Left cardiac atrium (tissue), 4 donors: ENCODE measurements at places on chromosomes 11 and 22. TPM values are rescaled to one million over a fixed set of nuclear protein-coding genes. Genes with fewer than 3 reads are reported as not detected.

DNA sequence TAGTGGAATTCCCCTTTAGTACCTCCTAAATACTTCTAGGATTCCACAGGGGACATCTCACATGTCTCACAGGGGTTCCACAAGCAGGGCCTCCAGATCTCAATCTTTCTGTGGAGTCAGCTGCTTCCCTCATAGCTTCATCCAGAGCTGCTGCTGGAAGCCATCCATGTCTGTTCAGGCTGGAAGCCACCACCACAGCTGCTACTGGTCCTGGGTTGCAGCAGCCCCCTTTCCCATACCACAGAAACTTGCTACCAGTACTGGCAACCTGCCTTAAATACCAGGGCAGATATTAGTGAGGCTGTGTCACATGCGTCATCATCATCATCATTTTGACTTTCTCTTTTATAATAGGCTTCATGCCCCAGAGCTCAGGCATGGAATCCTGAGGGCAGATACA lies 242.7 kb upstream of the NCAM1 start:
- DNase-seq = no peak

GRCh38 chr11:123454060-123454651 lies 24.1 kb downstream of the GRAMD1B start:
- no peak for DNase-seq

DNA sequence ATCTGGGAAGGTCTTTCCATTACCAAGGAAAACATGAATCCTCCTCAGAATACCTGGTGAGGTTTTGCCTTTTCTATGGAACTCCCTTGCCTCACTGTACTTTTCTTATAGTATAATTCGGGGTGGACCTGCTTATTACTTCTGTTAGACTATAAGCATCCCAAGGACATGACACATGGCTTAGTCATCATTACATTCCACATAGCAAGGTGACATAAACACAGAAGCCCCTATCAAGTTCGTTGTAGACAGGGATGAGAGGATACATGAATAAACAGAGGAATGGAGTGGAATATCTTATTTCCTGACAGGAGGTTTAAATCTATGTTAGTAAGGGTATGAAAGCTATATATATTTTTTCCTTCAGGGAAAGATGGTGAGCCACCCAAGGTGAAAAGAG lies 532.2 kb upstream of the CCDC90B start:
- no peak for DNase-seq

DNA sequence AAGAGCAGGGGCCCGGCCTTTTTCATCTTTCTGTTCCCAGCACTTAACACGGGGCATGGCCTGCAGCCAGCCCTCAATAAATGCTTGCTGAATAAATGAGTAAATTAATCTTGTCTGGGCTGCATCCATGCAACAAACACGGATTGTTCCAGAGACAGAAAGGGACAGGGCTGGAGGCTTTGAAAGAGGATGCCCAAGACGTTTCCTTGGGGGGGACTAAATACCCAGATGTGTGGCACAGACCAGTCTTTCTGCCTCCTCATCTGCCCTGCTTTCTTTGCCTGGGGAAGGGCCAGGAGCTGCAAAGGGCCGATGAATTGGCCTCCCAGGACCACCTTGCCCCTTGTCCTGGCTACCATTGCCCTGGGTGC lies 40.4 kb downstream of the SHISAL1 start:
- DNase-seq = no peak

DNA sequence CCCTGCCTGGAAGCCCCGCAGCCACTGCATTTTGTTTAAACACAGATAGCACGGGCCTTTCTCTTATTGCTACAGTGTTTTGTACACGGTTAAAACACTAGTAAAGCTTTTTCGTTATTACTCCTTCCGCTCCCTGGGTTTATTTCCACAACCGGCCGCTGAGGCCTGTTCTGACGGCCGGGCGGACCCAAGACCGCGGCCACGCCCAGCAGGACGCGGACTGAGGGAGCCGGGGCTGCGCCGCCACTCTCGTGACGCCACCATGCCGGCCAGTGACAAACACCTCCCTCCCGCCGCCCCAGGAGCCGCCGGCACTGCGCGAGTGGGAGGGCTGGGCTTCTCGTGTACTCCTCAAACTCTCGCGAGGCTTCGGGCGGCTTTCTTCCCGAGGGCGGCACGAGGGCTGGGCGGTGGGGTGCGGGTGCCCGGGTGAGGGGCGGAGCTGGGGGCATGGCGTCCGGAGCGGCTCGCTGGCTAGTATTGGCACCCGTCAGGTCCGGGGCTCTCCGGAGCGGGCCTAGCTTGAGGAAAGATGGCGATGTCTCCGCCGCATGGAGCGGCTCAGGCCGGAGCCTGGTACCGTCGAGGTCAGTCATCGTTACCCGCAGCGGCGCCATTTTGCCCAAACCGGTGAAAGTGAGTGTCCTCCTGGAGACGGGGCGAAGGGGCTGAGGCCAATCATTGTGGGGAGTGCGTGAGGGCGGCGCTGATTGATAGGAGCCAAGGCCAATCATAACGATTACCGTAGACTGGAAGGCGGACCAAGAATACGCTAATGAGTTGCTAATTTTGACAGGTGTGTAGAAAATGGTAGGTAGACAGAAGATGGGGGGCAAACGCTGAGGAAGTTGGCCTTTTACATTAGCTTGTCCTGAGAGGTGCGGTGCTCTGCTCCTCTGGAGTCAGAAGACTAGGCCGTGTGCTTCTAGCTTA lies at the start of gene SMDT1:
SMDT1 (plus strand) TSS at position 382 of the 933 bp plus-strand sequence; CDS start at position 451, 69 bp downstream.
- DNase-seq = peak; percentile 100

- DNase-seq = no peak
Measured at GRCh38 chr22:28068826-28069225, 149.8 kb upstream of the PITPNB start.

DNA sequence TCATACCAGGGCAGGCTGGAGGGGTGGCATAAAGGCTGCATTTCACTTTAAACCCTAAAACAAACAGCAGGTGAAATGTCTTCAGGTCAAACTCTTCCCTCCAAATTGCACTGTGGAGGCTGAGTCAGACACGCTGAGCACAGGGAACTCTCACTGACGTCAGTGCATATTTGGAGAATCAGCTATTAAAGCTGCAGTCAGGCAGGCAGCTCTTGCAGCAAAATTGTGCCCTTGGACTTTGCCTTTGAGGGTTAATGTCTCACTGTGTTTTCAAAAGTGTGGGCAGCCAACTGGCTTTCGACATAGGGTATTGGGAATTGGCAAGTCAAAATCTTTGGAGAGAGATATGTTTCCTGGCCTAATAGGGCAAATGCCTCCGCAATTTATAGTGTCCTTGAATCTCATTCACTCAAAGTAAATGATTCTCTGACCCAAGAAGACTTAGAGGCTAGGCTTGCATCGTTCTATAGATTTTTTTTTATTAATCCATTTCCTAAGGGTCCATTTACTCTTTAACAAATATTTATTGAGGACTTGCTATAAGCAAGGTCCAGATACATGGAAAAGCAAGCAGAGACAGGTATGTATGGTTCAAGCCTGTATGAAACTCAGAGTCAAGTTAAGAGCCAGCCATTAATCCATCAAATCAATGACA lies 27.7 kb upstream of the SMCO4 start:
- DNase-seq = peak; percentile 29

DNA sequence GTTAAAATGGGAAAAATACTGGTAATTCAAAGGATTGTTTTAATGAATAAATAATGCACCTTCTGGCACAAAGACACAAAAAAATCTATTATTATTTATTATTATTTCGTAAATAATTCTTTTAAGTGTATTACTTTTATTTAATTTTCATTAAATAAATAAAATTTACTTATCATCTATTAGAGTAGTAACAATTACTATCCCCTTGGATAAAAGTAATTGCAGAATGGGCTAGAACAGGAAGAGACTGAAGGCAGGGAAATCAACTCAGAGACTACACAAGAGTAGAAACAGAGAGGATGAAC lies 23.0 kb downstream of the OR8B12 start:
- DNase-seq = no peak

DNA sequence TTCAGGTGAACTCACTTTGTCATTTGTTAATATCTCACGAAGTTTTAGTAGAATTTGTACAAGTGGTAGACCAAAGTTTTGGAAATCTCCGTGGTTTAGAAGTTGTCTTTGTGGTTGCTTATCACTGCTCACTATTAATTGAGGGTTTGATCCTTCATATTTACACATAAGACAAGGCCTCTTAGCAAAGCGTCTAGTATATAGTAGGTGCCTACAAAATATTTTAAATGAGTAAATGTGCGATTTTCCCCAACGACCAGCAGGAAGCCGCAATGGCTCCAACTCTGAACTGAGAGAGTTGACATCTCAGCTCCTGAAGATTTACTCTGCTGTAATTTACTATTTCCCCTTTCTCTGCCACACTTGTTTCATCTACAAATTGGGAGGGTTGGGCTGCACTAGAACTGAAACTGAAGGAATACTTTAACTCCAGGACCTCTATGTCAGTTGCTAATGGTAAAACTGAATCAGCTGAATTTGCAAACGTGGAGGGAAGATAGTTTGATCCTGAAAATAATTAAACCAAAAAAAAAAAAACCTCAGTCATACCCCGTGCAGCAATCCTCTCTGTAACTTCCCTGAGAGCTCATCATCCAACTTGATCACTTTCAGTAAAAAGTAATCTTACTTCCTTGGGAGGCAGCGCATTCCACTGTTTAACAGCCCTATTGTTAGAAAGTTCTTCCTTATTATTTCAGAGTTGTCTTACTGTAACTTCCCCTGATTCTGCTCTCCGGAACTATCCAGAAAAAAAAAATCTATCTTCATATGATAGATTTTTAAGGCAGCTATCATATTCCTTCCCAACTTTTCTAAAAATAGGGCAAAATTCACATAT lies 1.3 kb upstream of the SBF2 start:
- DNase-seq = no peak

DNA sequence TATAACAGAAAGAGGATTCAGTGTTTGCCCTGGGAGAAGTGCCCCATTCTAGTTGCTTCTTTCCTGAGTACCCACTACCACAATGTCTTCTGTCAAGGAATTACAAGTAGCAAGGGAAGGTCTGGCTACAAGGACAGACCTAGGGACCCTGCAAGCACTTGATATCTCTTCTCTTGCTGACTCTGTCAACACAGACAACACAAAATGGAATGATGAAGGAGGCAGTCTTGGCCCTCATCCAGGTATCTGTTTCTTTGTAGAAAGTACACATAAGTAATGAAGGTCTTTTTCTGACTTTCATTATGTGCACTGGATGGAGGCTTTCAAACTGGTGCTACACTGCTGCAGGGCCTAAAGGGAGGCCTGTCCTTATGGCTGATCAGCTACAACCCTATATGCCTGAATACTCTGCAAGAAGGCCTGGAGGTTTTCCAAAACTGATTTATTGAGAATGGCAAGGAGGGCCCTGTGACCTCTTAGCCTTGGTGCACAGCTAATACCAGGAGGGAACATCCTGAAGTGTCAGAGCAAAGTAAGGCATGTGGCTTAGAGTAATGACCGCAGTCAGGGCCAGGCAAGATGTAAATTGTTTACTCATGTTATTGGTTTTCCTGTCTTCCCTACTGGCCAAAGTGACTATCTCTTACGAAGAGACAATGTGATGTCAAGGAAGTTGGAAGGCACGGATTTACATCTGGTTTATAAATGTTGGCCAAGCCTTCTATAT lies 31.2 kb downstream of the GAB2 start:
- no peak for DNase-seq

DNA sequence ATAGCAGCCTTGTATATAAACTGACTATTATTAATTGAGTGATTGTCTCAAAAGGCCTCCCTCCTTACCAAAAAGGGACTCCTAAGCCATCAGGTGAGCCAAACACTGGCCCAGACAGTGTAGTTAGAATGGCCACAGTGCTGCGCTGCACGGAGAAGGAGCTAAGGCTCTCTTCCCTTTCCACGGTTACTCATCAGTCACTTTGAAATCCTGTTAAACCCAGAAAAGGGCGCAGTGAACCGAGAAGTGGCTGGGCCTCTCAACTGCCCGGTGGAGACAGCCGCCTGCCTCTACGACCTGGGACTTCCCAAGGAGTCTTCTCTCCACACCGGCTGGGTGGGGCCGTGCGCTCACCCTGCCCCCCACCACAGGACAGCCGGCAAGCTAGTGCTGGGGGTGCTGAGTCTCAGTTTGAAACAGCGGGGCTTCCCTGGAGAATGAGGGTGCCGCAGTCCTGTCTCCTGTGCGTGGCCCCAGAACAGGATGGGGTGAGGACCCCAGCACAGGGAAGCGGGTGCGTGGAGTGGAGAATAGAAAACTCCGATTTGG lies 1.3 kb downstream of the MYH9 start:
- no peak for DNase-seq

DNA sequence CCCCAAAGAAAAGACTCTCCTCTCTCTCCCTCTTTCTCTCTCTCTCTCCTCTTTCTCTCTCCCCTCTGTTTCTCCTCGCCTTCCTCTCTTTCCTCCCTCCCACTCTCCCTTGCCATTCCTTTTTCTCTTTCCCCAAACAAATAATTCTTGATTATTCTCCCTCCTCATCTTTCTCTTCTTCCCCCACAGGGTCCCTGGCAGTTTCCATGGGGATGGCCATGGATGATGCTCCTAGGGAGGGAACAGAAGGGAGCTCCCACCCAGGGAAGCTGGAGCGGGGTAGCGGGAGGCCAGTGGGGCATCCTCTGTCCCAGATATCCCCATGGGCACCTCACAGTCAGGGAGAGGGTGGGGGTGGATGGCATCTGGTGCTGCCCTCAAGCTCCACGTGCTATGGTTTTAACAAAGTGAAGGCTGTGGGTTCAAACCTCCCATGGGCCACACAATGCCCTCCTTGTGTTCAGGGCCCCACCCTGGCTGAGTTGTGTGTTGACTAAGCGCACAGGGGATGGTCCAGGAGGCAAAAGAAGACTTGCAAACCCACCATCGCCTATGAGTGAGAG lies 266.4 kb downstream of the BUD13 start:
- no peak for DNase-seq

- DNase-seq = no peak
Measured at GRCh38 chr11:2728128-2728662, 28.4 kb upstream of the KCNQ1OT1 start.

DNA sequence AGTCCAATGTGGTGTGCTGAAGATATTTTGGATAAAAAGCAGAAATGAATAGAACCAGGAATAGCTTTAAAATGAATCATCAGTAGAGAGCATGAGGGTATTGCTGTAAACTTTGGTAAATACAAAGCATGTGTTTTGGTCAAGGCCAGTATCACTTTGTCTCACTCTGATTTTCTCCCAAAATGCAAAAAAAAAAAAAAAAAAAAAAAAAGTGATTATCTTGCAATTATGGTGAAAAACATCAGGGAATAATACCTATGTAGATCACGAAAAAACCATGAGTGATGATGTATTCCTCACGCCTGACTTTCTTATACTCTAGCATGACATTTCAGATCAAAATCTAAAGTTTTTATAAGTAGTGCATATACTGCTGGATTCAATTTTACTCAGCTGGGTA lies 897.9 kb upstream of the FAT3 start:
- no peak for DNase-seq

DNA sequence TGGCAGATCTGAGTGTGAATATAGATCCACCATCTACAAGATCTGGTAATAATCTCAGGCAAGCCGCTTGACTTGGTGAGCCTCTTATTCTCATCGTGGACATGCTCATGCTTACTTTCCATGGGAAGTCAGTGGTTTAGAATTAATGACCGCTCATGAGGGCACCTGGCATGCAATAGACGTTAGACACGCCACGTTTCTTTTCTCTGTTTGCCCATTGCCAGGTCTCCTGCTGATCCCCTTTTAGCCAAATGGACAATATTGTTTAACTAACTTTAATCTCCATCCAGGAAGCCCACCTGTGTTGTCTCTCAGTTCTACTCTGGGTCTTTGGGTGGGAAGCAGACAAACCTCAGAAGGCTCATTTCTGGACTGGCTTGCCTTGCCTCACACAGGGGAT lies 439.1 kb downstream of the ETS1 start:
- no peak for DNase-seq

Gene WNT11
- total RNA-seq = 3.4 TPM

Gene USH1C
- total RNA-seq = 0.88 TPM

Gene C11orf86
- total RNA-seq = not detected

Gene PLA2G6
- 21.1 TPM for total RNA-seq

Gene FBXO3
- 31.8 TPM for total RNA-seq

Gene MTCH2
- 82.8 TPM for total RNA-seq

Gene SLC22A12
- not detected for total RNA-seq

Gene GGTLC3
- not detected for total RNA-seq

Gene GUCY1A2
- total RNA-seq = 7.9 TPM
